A549 treated with AZD2906 at 1 μM for 4 hours (cell line): ENCODE measurements at places on chromosomes 5 and 9. TPM values are rescaled to one million over a fixed set of nuclear protein-coding genes. Genes with fewer than 3 reads are reported as not detected.

Gene ASS1
- 19.0 to 23.4 TPM (median 21.5 TPM) in 5 replicates for total RNA-seq

Gene TAF11L5
- total RNA-seq = not detected in 5 replicates

Gene IL5
- total RNA-seq = not detected in 5 replicates

Gene PDLIM7
- total RNA-seq = 72.8 to 92.2 TPM (median 80.9 TPM) in 5 replicates

Gene SPAG8
- total RNA-seq = 0.34 to 0.52 TPM (median 0.35 TPM) in 5 replicates

Gene ADGRD2
- 0.03 TPM in 1 of 5 replicates, not detected in the others for total RNA-seq

Gene TMEM171
- 4.0 to 5.8 TPM (median 4.7 TPM) in 5 replicates for total RNA-seq

Gene MYO10
- 31.7 to 41.8 TPM (median 34.2 TPM) in 5 replicates for total RNA-seq

Gene C1QTNF2
- total RNA-seq = 0.04 to 0.16 TPM (median 0.09 TPM) in 5 replicates

Gene FGFR4
- 17.5 to 24.2 TPM (median 21.4 TPM) in 5 replicates for total RNA-seq

Gene PGM5
- not detected in 5 replicates for total RNA-seq

Gene KIF4B
- total RNA-seq = 0.01 to 0.06 TPM (median 0.03 TPM) in 4 of 5 replicates, not detected in the other

Gene GBGT1
- 1.4 to 2.6 TPM (median 2.0 TPM) in 5 replicates for total RNA-seq

Gene TTC1
- 61.9 to 69.2 TPM (median 63.5 TPM) in 5 replicates for total RNA-seq

Gene KCNN2
- total RNA-seq = 0.07 to 0.20 TPM (median 0.16 TPM) in 5 replicates

Gene PCDHB11
- total RNA-seq = 0.05 to 0.08 TPM (median 0.07 TPM) in 5 replicates

Gene ANKRD33B
- 10.2 to 11.6 TPM (median 10.6 TPM) in 5 replicates for total RNA-seq

Gene SELENOP
- total RNA-seq = 0.15 to 0.58 TPM (median 0.37 TPM) in 5 replicates

Gene WHRN
- 5.6 to 7.9 TPM (median 7.8 TPM) in 5 replicates for total RNA-seq

Gene IFNK
- 0.06 TPM in 1 of 5 replicates, not detected in the others for total RNA-seq

Gene C9orf153
- 0.05 to 0.39 TPM (median 0.20 TPM) in 4 of 5 replicates, not detected in the other for total RNA-seq

Gene GPX8
- total RNA-seq = 30.6 to 36.7 TPM (median 32.4 TPM) in 5 replicates

Gene APBA1
- total RNA-seq = 0.20 to 0.28 TPM (median 0.20 TPM) in 5 replicates

Gene CCNJL
- 10.1 to 12.6 TPM (median 11.2 TPM) in 5 replicates for total RNA-seq

Gene PDE6A
- 0.22 to 0.37 TPM (median 0.29 TPM) in 5 replicates for total RNA-seq

Gene SPINK1
- total RNA-seq = 0.68 to 1.9 TPM (median 1.1 TPM) in 5 replicates

Gene FAXDC2
- total RNA-seq = 0.29 to 0.37 TPM (median 0.35 TPM) in 5 replicates

Gene GKAP1
- total RNA-seq = 4.0 to 5.0 TPM (median 4.2 TPM) in 5 replicates

Gene GABRA6
- not detected in 5 replicates for total RNA-seq

Gene STK32A
- total RNA-seq = 0.13 to 0.40 TPM (median 0.22 TPM) in 5 replicates

Gene AQP3
- total RNA-seq = 18.8 to 31.6 TPM (median 24.2 TPM) in 5 replicates

Gene TAF1L
- 0.01 TPM in 3 of 5 replicates, not detected in the others for total RNA-seq

Gene JAK2
- 2.7 to 4.8 TPM (median 3.9 TPM) in 5 replicates for total RNA-seq

Gene EIF4E1B
- total RNA-seq = not detected in 5 replicates

Gene PCDHA12
- total RNA-seq = 3.0 to 3.2 TPM (median 3.1 TPM) in 5 replicates

Gene OR1J2
- total RNA-seq = 0.10 TPM in 1 of 5 replicates, not detected in the others

Gene C9
- total RNA-seq = not detected in 5 replicates

Gene MARCHF11
- total RNA-seq = not detected in 5 replicates

Gene TRIM36
- 1.9 to 2.4 TPM (median 2.1 TPM) in 5 replicates for total RNA-seq

Gene ADAMTS6
- 0.03 to 0.08 TPM (median 0.06 TPM) in 4 of 5 replicates, not detected in the other for total RNA-seq

Gene TMEM215
- total RNA-seq = 0.02 to 0.03 TPM in 2 of 5 replicates, not detected in the others

Gene CCIN
- 0.06 TPM in 1 of 5 replicates, not detected in the others for total RNA-seq

Gene MRPL36
- 91.3 to 117 TPM (median 115 TPM) in 5 replicates for total RNA-seq

Gene SLC46A2
- total RNA-seq = 0.02 TPM in 1 of 5 replicates, not detected in the others

Gene TMOD1
- 1.3 to 2.0 TPM (median 1.6 TPM) in 5 replicates for total RNA-seq

Gene SPARC
- 14.7 to 22.4 TPM (median 17.8 TPM) in 5 replicates for total RNA-seq
